ENCODE measurements at places on chromosomes 5 and 9. TPM values are rescaled to one million over a fixed set of nuclear protein-coding genes. Genes with fewer than 3 reads are reported as not detected.

DNA sequence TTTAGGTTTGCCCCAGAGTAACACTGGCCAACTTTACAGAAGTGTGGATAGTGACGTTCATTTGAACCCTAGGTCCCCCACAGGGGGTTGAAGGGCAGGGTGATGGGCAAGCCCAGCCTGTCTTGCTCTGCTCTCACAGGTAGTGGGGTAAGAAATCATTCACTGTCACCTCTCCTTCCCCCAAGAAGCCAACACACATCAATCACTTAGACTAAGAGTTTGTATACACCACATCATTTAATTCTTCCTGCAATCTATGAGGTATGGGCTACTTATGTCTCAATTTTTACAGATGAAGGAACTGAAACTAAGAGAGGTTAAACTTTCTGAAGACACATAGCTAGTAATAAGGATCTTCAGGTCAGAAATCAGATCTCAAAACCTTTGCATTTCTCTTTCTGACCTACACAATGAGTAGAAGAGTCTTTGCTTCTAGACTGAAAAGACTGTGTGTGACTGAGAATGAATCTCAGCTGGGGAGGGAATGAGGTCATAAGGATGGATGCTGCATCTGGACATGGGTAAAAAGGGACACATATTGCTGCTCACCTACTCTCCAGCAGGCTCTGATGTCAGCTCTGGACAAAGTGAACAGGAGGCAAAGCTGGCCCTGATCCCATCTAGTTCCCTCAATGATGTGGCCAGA lies 81.0 kb upstream of the EQTN start:
- no peak for DNase-seq

The TAS2R1 gene
- not detected for total RNA-seq

GRCh38 chr9:136351252-136351800 lies 12.2 kb downstream of the DNLZ start:
- DNase-seq: no peak

GRCh38 chr9:37324691-37325490 lies 97.6 kb upstream of the GRHPR start:
- DNase-seq: no peak

DNA sequence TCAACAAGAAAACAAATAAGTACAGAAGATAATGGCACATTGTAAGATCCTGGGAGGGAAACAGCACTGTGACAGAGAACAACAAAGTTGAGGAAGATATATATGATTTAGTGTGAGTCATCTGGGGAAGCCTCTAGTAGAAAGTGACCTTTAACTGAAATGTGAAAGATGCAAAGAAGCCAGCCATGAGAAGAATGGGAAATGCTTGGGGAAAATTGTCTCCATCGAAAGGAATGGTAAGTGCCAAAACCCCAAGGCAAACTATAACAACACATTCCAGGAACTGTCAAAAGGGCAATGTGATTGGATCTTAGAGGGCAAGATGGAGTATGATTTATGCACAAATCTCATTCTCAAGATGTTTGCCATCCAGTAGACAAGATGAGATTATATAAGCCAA lies 537.8 kb upstream of the BRINP1 start:
- no peak for DNase-seq

The TRIM23 gene
- 6.8 TPM for total RNA-seq

The CCDC171 gene
- total RNA-seq: 2.4 TPM

The CARTPT gene
- not detected for total RNA-seq

The CDKN2A gene
- 404 TPM for total RNA-seq

The IFNA21 gene
- total RNA-seq: not detected

The UBAC1 gene
- total RNA-seq: 27.6 TPM

The CCNI2 gene
- total RNA-seq: 1.2 TPM

The GRXCR2 gene
- total RNA-seq: not detected

GRCh38 chr5:172768573-172769341 lies 2.2 kb downstream of the DUSP1 start:
- DNase-seq: no peak

GRCh38 chr9:11794984-11795383 lies 898.2 kb upstream of the TYRP1 start:
- no peak for DNase-seq

DNA sequence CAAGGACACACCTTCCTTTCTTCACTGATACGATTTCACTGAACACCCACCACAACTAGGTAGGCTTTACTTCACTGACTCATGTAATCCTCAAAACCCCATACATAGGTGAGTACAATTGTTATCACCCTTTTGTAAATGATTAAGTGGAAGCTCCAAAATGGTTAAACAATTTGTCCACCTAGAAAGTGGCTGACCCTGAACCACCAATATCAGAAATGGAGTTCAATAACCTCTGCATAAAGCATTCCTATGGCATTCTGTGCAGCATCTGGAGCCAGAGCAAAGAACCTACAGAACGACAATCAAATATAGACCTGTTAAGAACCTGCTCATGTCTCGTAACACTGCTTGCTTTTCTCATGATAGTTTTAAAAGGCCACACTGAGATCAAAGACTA lies 50.7 kb upstream of the NR5A1 start:
- no peak for DNase-seq

The ZFP2 gene
- total RNA-seq: not detected

DNA sequence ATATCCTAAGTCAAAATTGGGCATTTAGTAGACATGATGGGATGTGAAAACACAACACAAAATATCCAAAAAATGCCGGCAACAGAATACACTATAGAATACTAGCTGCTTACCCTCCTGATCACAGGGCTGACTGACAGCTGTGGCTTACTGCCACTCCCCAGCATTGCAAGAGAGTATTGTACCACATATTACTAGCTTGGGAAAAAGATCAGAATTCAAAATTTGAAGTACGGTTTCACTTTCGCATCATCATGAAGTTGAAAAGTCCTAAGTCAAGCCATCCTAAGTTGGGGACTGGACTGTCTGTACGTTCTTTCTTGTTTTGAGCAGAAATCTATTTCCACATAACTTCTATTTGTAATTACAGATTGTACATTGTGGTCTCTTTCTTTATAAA lies 851.4 kb downstream of the MAT2B start:
- no peak for DNase-seq

DNA sequence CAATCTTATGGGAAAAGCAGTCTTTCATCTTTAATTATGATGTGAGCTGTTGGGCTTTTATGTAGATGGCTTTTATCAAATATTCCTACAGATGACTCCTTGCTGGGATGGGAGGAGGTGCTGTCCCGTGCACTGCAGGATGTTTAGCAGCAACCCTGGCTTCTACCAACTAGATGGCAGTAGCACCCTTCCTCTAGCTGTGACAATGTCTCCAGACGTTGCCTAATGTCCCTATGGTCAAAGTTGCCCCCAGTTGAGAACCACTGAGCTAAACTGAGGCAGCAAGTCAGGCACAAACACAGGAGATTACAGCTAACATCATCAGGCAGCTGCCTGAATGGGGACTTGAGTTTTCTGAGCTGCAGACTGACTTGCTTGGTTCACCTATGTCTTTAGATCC lies 401.9 kb upstream of the PDE4D start:
- DNase-seq: no peak

- no peak for DNase-seq
Observed at GRCh38 chr5:8059337-8059736, 190.4 kb downstream of the MTRR start.

GRCh38 chr5:139910036-139910435 lies 114.4 kb downstream of the PSD2 start:
- no peak for DNase-seq

The TLR4 gene
- 0.28 TPM for total RNA-seq

GRCh38 chr5:175556794-175557193 lies 78.4 kb downstream of the SFXN1 start:
- no peak for DNase-seq

DNA sequence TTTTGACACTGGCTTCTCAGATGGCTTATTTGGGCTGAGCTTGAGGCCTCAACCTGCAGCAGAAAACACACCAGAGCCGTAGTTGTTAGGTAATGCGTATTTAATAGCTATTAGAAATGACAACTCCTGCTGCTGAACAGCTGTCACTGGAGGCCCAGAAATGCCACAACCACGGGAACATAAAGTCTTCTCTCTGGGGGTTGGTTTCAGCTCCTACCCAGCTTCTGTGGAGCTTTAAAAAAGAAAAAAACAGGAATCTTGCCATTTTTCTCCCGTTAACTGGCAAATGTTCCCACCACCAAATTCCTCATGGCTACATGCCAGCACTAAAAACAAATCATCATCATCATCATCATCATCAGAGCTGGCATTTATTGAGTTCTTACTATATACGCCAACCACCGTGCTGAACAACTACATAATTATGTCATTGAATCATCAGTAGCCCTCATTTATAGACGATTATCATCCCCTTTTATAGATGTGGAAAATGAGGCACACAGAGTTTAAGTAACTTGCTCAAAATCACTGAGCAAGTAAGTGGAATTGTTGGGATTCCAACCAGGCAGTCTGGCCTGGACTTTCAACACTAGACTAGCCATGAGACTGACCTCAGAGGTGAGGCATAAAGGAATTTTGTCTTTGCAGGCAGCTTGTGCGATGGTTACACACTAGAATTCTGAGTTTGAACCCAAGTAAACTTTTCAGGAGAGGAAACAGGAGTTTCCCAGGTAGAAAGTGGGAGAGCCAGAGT lies 185.3 kb upstream of the WWC1 start:
- no peak for DNase-seq

DNA sequence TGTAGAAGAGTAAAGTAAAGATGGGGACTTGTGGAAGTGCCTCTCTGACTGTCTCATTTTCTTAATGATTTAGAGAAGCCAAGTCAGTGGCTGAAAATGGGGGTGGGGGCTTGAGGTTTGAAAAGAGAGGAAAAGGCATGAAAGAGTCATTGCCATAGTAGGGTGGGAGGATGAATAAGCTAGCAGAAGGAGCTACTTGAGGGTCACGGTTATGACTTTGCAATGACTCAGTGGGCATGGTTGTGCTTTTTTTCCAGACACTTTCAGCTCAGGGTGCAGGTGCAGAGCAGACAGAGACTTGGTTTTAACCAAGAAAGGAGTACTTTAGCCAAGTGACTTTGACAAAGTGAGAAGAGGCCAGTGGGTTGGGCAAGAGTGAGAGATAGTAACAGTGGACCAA lies 117.8 kb downstream of the PTTG1 start:
- DNase-seq: no peak

The OTULINL gene
- total RNA-seq: 4.1 TPM

GRCh38 chr9:89402695-89403427 lies 84.6 kb downstream of the SECISBP2 start:
- no peak for DNase-seq

The C5orf58 gene
- total RNA-seq: not detected

GRCh38 chr5:109299557-109299956 lies 110.2 kb downstream of the PJA2 start:
- DNase-seq: no peak

GRCh38 chr5:76175821-76176403 lies 92.7 kb downstream of the SV2C start:
- DNase-seq: no peak

- DNase-seq: no peak
Observed at GRCh38 chr5:36310138-36310537, 8.4 kb upstream of the RANBP3L start.

GRCh38 chr9:125269014-125269397 lies 7.4 kb downstream of the GAPVD1 start:
- no peak for DNase-seq
